ENCODE measurements at places on chromosomes 1 and 21.

DNA sequence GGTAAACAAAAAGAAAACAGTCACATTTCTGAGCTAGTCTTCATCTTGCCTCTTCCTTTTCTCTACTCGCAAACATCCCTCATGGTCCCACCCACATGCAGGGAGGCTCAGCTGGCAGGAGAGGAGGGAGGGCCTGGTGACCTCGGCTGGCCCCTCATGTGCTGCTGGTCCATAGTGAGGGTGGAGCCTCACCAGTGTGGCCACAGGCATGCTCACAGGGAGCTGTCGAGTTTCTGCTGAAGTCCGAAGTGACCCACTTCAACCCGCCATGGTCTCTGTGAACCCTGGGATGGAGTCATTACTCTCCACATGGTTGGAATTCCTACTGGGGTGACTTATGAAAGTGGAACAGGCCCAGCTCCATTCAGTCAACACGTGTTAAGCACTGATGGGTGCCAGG, 253.4 kb downstream of the RHOU start:
- DNase-seq, result no peak

GRCh38 chr1:231420299-231420958, 1.7 kb downstream of the EGLN1 start:
- no peak for DNase-seq

DNA sequence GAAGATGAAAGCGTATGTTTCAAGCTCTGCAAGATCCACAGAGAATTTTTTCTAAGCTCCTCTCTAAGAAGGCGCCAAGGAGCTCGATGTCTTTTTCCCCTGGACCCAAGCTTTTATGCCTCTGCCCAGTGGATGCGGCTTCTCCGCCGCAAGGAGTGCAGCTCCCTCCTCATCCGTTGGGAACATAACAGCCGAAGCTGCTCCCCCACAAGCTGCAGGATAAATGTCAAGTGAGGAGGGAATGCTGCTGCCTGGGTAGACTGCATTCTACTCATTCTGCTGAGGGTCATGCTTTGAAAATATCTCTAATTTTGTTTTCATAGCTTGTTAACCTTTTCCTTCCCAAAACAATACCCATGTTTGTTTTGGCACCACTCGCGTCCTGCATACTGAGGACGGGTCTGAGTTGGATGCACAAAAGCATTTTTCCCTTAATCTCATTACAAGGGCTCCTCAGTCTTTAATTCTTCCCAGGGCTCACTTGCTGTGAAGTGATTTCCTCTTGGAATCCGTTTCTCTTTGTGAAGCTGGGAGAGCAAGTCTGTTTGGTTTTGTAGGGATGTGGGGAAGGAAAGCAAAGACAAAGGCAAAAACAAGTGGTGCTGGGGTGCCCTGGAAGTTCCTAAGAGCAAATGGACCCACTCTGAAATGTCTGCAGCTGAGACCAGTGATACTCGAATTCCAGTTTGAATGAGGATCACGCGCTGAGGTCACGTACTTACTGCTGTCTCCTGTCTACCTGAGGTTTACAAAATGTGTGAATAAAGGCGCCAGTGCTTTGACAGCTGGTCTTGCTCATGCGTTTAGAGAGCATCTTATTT, 134.0 kb upstream of the IRF2BP2 start:
- DNase-seq, result no peak

DNA sequence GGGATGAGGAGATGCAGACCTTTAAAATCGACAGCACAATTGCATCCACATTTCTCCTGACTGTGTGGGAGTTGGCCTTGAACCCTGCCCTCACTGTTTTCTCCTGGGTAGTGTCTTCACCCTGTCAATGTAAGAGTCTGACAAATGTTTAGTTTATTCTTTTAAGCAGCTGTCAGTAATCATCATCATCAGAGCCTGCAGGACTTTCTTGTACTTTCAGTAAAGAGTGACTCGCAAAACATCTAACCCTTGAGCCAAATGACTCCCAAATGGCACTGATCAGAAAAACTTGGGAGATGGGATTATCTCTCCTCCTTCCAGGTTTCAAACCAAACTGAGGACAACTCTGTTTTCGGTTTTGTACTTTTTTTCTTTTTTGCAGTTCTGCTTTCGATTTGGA, 460.2 kb downstream of the KIF26B start:
- DNase-seq, result no peak

DNA sequence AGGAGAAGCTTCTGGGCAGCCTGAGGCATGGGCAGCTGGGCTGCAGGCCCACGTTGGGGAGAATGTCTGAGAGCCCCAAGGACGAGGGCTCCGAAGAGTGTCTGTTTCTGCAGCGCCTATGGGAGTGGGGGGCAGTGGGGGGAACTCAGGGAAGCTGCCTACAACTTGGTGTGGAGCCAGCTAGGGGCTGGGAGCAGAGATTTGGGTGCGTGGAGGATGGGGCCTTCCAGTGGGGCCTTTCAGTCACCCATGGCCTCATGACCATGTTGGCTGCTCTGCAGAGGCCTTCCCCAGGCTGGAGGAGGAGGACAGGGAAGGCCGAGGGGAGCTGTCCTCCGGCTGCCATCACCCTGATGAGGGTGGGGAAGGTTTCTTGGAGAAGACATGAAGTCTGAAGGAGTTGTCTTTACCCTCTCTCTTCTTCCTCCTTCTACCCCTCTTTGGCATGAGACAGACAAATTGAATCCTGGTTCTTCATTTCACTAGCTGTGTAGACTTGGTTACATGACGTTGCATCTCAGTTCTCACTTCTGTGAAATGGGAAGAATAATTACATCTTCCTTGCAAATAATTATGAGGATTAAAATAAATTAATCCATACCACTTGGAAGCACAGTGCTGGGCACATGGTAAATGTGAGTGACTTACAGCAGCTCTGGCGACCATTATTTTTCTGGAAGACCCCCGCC, 8.3 kb downstream of the PPFIA4 start:
- DNase-seq, result no peak

GRCh38 chr1:39152923-39153322, 51.6 kb upstream of the MACF1 start:
- no peak for DNase-seq

DNA sequence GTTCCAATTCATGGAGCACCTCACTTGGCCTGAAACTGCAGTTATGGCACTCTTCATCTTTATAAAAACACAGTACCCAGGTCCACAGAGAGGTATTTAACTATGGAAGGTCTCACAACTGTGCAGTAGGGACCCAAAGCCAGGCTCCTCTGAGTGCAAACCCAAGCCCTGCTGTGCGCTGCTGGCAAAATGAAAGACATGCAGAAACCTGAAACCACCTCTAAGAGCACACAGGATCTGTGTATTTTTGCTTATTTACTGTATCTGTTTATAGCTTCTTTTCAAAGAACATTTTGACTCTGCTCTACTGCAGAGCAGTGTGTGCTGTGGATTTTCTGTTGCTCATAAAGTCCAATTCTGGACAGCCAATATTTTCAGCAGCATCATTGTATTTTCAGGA, 166.6 kb downstream of the DSCAM start:
- no peak for DNase-seq

- no peak for DNase-seq
Measured at GRCh38 chr1:91273875-91274274, 130.8 kb downstream of the HFM1 start.

DNA sequence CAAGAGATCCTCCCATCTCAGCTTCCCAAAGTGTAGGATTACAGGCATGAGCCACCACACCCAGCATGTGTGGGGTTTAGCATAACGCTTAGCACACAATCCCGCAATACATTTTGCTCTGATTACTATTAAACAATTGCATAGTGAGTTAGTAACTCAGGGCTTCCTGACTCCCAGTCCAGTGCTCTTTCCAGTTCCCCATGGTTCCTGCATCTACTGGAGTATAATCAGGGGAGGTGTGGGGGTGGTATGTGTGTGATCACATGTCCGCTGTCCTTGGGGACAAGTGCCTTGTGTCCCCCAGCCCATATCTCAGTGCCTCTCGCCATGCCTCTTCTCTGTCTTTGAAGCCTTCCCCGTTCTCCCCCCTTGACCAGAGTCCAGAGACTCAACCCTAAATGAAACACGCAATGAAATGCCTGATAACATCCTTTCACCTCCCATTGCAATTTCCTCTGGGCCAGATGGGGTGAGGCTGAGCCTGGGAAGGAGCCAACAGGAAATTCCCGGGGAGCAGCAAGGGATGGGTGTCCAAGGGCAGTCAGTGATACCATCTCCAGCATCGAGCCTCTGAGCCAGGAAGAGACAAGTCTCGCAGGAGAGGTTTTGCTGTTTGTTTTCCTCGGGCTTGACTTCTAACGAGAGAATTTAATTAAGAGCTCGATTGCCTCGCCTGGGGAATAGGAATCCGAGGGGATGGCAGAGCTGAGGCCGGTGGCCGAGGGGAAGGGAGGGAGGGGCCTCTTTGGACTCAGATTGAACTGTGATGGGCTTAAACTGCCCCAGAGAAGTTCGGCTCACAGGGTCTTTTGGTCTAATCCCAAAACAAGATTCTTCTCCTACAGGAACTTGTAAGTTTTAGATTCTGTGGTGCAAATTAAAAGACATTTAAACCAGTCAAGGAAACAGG, 7.7 kb upstream of the HTR1D start:
- peak; percentile 46 for DNase-seq

DNA sequence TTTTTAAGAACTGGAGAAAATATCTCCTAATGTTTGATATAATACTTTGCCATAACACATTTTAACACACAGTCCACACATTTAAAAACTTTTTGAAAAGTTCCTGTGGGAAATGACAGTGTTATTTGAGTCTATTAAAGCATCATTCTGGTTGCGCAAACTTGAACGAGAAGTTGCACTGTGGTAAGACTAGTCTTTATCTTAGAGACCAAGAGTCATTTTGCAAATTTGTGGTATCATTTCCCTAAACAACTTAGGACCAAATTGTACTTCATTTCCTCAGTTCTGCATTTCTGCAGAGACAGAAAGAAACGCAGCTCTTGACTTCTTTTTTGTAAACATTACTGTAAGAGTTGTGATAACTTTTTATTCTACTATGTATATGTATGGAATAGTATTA, at the start of gene RGS18:
Gene RGS18 (plus strand): TSS at position 282 of the 400 bp plus-strand sequence. CDS start 176 bp downstream, outside the sequence.
- no peak for DNase-seq

GRCh38 chr1:41809692-41810091, 109.0 kb downstream of the HIVEP3 start:
- DNase-seq, result no peak

DNA sequence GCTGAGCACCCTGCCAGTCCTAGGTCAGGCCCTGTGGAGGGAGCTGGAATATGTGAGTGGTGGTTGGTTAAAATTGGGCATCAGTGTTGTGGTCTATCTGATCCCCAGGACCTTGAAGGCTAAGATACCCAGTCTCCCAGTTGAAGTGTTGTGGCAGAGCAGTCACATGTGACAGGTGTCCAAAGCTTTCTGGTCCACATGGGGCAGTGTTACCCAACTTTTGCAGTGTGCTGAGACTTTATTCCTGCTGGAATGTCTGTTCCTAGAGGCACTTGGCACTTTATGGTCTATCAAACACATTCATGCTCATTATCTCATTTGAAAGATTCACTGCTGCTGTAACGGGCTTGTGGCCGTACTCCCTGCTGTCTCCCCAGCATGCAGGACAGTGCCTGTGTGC, 21.0 kb upstream of the LORICRIN start:
- DNase-seq, result no peak

DNA sequence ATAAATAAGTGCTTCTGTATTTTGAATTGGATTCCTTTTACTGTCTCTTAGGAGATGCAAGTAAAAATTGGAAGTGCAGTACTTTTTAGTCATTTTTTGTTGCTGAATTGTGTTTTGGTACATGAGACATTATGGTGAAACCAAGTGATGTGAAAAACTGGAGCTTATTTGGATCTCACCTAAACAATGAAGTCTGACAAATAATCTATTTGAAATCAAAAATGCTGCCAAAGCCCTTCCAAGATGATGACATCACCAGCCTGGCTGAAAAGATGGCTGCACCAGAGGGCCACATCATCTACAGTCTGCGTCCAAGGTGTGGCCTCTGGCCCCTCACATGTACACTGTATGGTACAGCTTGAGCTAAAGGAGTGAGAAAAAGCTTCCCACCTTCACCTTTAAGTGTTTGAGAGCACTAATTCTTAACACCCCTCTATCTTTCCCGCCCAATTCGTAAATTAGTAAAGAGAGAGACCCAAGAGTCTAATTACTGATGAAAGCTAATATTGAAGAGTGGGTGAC, 192.5 kb upstream of the ST6GALNAC5 start:
- DNase-seq, result no peak

GRCh38 chr21:14557413-14557812, 11.3 kb upstream of the SAMSN1 start:
- DNase-seq, result no peak

GRCh38 chr21:38712071-38712470, 93.7 kb upstream of the ETS2 start:
- DNase-seq, result no peak

- no peak for DNase-seq
Measured at GRCh38 chr1:105368446-105368845, 1618.7 kb downstream of the AMY1C start.

DNA sequence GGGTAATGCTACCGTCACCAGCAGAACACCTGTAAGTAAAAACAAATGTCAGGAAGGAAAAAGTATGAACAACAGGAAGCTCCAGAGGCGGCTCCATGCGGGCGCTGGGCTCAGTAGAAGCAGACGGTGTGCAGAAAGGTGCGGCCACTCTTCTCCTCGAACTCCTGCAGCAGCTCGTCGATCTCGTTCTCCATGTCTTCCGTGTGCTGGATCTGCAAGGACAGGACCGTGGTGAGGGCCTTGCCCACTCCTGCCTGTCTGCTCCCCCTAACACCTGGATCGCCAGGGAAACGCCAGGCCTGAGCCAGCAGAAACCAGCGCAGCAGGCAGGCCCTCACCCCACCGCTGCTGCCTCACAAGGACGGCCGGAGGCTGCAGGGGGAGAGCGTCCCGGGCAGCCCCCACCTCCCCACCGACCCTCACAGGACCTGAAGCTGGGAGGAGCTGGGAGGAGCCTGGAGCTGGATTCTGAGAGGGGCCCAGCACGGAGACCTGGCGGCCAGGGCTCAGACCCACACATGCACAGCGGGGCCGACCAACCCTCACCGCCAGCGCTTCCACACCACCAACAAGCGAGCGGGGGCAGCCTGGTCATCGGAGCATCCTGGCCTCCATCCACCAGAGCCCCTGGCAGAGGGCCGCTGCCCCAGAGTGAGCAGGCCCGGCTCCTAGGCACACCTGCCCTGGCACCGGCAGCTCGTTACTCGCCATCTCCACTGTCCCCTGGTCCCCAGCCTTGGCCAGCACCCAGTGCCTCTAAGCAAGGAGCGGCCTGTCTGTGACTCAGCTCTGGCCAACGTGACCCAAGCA, 1.7 kb upstream of the TMEM240 start:
- DNase-seq, result no peak

GRCh38 chr1:210557426-210558077, 228.8 kb downstream of the HHAT start:
- no peak for DNase-seq

GRCh38 chr1:220347654-220348175, 75.5 kb upstream of the RAB3GAP2 start:
- DNase-seq, result no peak

DNA sequence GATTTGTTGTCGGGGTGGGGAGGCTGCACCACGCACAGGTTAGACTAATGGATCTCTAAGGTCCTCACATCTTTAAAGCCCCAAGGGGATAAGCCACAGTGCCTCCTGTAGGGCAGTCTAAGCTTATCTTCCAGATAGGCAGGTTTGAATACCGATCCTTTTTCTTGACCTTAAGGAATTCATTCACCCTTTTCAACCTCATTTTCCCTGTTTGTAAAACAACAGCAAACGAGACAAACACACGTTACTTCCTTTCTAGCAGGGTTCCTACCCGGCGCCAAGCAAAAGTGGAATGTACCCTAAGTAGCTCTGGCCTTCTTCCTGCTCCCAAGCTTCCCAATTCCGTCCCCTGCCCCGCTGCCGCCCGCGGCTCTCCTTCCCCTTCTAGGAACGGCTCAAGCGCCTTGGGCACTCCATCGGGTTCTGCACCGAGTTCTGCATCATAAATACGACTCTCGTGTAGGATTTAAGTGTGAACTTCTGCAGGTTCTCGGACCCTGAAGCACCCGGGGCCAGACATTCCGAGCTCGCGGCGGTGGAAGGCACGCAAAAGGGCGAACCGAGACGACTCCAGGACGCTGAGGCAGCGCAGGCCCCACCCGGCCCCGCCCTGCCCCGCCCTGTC, 548 bp upstream of the CDC20 start:
- DNase-seq, result no peak
